ENCODE measurements at places on chromosomes 1 and 21. TPM values are rescaled to one million over a fixed set of nuclear protein-coding genes. Genes with fewer than 3 reads are reported as not detected.

TMEM269 gene
- not detected for total RNA-seq

AIRE gene
- total RNA-seq, result not detected

DEGS1 gene
- total RNA-seq, result 79.4 TPM

TMOD4 gene
- total RNA-seq, result 0.74 TPM

KRTAP12-2 gene
- not detected for total RNA-seq

All from heart right ventricle (tissue), 16 donors.